Effector memory CD4-positive, alpha-beta T cell (primary cell): ENCODE measurements at places on chromosomes 6 and 20.
A peak's percentile ranks its signal among the peaks of the same experiment; 100 is the strongest.

DNA sequence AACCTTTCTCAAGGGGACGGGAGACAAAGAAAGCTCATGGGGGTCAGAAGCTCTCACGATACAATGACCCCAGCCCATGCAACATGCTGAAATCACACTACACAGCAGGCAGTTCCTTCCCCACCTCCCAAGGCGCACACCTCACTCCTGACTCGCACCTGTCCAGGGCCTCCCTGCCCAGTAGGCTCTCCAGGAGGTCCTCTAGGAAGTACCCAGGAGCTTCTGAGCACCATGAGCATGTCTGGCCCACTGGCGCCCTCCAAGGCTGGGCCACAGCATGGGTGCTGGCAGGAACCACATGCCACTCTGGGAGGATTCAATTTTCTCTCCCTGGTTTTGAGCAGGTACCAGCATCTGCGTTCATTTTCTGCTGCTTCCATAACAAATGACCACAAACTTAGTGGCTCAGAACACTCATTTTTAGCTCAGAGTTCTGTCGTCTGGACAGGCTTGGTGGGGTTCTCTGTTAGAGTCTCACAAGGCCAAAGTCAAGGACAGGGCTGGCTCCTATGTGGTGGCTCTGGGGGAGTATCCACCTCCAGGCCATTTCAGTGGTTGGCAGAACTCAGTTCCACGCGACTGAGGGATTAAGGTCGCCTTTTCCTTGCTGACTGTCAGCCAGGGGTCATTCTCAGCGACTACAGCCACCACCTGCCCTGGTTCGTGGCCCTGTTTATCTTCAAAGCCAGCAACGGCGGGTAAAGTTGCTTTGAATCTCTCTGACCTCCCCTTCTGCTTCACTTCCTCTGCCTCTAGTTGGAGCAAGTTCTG is 32.7 kb downstream of the ACSS1 start:
- no peak for DNase-seq

- peak; percentile 60 for DNase-seq
Observed at GRCh38 chr6:32415521-32416019, 8.6 kb upstream of the BTNL2 start.

DNA sequence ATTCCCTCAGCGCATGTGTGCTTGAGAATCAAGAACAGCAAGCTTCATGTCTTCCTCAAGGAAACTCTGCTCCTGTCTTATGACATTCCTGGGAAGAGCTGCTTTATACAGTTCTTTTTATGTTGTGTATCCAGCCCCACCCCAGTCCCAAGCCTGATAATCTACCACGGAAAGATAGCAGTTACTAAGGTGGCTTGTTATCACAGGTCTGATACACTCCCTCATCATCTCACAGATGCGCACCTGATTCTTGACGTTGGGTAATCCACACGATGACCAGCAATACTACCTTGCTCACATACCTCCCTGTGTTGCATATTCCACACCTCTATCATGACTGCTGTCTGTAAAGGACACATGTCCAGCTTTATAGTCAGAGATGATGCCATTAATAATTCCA is 3.2 kb downstream of the NHLRC1 start:
- no peak for DNase-seq

DNA sequence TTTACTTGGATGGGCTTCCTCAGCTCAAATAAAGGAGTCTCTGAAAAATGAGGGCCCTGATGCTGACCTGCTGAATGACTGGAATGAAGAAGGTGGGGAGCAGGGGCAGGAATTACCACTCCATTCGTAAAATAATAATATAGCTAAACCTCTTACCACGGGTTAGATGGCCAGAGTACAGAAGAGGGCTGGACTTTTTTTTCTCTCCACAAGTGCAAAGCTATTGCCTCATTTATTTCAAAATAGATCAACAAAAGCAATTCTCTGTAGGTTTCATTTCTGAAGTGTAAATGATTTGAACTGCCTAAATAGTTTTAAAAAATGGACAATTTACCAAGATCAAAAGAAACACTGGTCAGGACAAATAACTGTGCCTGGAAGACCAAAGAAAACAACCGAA is 256.7 kb downstream of the KIF16B start:
- no peak for DNase-seq

DNA sequence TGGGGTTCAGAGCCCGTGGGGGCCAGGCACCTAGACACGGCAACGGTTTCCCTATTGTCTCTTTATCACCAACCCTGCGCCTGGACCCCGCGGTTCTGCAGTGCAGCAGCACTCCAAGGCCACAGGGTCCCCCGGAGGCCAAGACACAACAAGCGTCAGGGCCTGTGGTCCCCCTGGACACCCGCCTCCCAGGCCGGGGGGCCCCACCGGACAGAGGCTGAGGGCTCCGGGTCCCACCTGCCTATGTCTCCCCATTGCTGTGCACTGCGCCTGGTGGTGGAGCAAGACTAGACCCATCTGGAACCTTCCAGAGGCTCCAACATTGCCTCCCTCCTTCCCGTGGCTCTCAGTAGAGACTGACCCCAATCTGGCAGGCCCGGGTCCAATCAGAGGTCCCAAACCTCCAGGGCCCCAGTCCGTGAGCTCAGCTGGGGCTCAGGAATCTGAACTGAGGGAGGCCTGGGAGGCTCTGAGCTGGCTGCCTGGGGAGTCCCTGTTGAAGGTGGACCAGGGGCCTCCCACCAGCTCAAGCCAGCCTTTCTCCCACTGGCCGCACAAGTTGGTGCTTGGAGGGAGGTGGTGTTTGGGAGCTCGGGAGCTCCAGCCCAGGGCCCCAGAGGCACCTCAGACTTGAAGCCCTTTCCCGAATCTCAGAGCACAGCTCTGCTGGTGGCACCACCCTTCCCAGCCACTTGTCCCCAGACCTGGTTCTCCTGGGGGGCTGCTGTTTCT is 8.8 kb downstream of the GATA5 start:
- no peak for DNase-seq

DNA sequence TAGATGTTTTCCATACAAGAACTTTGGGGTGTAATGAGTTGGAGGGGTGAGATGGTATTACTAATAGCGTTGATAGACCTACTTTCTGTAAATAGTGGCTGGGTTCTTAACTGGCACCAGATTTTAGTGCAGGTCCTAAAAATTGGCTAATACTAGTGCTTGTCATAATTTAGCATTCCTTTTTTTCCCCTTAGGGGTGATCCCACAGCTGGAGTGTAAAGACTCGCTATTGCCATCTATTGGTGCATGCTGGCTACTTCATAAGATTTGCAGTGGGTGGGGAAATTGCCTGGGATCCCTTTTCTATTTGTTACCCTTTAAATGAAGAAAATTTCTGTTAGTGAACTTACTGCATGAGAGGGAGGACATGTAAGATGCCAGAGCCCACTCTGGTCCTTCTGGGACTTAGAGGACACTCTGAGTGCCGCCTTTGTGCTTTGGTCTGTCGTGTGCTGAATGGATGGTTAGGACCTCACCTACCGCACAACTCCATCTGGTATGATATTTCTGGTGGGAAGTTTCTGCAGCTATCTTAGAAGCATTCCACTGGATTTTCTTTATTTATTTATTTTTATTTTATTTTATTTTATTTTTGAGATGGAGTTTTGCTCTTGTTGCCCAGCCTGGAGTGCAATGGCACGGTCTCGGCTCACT is 195.5 kb downstream of the JARID2 start:
- DNase-seq = no peak

DNA sequence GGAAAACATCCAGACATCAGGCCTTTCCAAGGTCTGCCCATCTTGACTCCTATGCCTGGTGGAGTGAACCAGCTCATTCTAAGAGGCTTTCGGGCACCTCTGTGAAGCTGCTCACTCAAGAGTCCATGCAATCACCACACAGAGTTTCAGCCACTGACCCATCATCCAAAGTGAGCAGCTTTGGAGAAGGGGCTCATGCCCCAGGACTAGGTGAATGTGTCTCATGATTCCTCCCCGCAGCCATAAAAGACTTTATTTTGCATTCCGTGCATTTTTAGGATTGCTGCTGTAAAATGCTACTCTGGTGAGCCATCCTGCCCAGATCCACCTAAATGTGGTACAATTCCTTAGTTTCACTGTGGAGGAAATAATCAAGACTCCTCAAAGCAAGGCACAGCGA is 44.5 kb upstream of the EZR start:
- DNase-seq = no peak

DNA sequence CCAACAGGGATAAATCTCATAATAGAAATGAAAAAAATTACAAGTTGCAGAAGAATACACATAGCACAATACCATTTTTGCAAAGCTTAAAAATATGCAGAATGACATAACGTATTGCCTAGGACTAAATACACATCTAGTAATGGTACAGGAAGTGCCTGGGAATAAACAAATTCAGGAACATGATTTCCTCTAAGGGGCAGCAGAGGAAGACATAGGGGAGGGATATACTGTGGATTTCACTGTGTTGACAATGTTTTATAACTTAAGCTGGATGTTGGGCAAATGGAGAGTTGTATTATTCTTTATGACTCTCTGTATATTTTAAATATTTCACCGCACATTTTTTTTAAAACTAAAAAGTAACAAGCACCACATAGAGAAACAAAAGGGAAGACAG is 5.6 kb upstream of the GLO1 start:
- no peak for DNase-seq

DNA sequence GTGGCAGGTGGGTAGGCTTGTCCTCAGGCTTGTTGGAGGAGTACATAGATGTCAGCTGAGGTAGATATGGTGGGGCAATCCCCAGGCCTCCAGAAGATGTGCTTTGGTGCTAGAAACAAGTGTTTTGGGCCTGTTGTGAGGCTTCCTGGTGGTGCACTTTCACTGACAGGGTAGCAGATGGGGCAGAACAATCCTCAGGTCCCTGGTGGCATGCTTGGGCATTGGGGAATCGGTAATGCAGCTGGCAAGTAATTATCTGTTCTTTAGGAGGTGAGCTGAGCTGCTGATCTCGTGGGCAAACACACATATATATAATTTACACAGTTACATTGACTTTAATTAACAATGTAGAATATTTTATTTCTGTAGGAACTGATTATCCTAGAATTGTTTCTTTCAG is 458.7 kb downstream of the BMP2 start:
- DNase-seq = no peak

- no peak for DNase-seq
Observed at GRCh38 chr20:63850689-63851547, 10.4 kb upstream of the ABHD16B start.

DNA sequence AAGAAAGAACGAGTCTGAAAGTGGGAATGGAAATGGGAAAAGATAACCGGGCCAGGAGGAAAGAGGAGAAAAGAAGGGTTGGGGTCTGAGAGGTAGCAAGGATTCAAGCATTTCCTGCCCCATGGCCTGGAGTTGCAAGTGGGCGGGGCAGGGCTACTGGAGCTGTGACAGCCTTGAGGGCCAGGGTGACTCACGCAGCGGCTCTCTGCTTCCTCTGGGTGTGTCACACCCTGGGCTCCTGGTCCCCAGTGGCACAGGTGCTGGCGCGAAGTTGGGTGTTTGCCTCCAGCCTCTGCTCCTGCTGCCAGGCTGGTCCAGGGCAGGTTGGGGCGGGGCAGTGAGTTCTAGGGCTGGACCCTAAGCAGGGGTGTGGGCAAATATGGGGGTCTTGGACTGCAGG is 3.3 kb upstream of the ULBP3 start:
- peak; percentile 21 for DNase-seq

DNA sequence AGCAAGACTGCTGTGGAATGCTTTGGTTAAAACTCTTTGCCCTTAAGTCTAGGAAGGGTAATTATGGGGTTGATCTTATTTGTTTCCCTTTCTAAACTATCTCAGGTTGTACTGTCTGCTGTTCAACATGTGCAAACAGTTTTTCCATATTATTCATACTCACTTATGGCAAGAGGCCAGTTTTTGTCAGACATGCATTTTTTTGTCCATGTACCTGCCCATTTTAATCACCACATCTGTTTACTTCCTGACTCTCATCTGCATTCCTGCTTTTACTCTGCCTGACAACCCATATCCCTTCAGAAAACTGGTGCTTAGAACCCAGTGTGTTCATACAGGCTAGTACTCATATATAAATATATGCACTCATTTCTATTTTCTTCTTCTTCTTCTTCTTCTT is 80.3 kb downstream of the LPA start:
- no peak for DNase-seq

DNA sequence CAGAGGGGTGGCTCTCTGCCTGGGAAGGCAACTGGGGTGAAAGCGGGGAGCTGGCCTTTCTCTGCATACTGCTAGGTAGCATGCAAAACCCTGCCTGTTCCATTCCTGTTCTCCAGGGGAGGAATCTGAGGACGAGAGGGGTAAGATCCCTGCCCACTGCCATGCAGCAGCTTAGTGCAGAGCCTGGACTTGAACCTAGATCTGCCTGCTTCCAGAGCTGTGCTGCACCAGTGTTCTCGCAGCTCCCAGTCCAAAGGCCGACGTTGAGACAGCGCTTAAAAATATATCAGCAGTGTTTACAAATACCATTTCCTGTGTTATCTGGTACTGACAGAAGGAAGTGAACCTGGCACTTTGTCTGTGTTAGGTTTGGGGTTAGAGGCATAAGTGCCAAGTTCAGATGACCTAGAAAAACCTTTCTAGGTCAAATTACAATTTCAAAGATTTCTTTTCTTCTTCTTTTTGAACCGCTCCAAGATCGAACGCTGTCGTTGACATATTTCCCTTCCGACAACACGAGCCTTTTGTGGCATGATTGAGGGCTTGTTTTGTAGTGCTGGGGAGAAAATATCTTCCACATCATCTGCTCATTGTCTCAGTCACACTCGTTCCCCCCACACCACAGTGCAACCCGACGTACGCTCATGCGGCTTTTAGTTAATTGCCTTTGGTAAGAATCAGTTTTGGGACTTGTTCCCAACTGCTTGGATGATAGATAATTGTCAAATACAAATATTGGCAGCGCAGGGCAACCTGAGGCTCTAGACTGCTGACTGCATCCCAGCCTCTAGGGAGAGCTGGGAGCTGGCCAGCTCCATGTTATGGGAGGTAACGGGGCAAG is 44.6 kb downstream of the TOX2 start:
- DNase-seq = peak; percentile 27

DNA sequence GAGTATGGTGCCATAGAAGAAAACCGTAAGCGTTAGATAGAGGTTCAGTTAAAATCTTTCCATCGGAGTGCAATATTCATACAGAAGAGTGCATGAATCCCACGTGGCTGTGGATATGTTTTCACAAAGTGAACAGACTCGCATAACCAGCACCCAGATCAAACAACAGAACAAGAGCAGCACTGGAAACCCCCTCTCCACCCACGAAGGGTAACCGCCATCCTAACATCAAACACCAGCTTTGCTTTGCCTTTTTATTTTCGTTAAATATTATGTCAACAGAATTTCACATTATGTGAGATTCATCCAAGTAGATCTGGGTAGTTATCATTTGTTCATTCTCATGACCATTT is 4.7 kb downstream of the GTSF1L start:
- DNase-seq = no peak

- DNase-seq = no peak
Observed at GRCh38 chr6:135299256-135299655, 118.1 kb downstream of the MYB start.

DNA sequence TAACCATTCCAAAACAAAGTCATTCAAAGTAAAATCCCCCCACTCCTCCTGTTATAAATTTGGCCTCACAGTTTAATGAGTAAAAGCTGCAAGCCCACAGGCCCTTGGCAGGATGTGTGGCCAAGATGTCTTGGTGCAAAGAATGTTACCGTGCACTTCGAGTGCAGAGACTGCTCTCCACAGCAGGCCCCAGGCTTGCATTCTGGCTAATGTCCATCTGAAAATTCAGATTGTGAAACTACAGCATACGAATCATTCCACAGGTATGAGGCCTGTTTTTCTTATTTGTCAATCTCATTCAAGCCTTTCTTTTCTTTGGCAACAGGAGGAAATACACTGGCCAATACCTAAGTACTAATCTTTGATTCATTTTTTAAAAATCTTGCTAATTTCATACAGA is 7.1 kb downstream of the RPS6KA2 start:
- DNase-seq = no peak

GRCh38 chr20:34876406-34877282 is at the start of gene ACSS2:
TSS of gene ACSS2 (plus strand) at chr20:34876612. CDS start at chr20:34876646, 34 bp downstream.
- peak; percentile 93 for DNase-seq
